ENCODE measurements at places on chromosomes 16 and 17.

DNA sequence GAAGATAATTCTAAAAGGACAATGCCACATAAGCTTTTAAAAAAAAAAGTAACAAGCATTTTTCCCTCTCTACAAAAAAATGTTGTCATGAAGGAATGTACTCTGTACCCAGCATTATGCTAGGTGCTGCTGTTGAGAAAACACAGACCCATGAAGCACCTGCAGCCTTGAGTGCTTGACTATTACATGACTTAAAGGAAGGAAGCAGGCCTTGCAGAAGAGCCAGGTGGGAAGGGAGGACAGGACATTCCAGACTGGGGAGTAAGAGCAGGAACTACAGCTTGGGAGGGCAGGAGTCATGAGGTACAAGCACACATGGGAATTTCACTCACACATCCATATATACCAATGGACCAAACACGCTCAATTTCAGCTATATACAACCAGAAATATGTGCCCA lies 3.8 kb downstream of the MYO1D start:
- DNase-seq: no peak

GRCh38 chr16:50195756-50196155 lies 42.6 kb downstream of the TENT4B start:
- DNase-seq: no peak

DNA sequence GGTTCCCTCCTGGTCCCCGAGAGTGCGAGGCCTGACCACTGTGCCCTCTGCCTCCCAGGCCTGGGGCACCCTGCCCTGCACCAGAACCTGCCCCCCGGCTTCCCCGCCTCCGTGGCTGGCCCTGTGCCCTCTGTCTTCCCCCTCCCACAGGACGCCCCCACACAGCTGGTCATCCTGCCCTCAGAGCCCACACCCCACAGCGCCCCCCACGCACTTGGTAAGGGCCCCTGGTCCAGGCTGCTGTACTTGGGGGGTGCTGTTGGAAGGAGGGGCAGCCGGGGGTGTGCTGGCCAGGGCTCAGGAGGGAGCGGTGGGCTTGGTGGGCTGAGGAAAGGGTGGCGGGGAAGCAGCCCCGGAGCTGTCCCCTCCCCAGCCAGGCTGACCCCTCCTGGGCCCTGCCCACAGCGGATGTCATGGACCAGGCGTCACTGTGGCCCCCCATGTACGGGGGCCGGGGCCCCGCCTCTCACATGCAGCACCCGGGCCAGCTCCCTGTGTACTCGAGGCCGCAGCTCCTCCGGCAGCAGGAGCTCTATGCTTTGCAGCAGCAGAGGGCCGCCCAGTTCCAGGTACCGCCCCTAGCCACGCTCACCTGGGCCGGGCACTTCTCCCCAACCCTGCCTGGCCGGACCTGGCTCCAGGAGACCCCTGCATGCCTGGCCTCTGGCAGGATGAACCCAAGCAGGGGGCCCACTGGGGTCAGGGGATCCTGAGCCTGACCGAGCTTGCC lies 49.5 kb downstream of the BAHCC1 start:
- DNase-seq: no peak

DNA sequence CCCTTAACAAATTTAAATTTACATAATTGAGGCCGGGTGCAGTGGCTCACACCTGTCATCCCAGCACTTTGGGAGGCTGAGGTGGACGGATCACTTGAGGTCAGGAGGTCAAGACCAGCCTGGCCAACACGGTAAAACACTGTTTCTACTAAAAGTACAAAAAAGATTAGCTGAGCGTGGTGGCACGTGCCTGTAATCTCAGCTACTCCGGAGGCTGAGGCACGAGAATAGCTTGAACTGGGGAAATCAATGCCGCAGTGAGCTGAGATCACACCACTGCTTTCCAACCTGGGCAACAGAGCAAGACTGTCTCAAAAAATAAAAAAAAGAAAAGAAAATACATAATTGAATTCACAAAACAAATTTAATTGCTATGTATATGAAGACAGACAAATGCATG lies 56.3 kb upstream of the KIFC3 start:
- DNase-seq: no peak

DNA sequence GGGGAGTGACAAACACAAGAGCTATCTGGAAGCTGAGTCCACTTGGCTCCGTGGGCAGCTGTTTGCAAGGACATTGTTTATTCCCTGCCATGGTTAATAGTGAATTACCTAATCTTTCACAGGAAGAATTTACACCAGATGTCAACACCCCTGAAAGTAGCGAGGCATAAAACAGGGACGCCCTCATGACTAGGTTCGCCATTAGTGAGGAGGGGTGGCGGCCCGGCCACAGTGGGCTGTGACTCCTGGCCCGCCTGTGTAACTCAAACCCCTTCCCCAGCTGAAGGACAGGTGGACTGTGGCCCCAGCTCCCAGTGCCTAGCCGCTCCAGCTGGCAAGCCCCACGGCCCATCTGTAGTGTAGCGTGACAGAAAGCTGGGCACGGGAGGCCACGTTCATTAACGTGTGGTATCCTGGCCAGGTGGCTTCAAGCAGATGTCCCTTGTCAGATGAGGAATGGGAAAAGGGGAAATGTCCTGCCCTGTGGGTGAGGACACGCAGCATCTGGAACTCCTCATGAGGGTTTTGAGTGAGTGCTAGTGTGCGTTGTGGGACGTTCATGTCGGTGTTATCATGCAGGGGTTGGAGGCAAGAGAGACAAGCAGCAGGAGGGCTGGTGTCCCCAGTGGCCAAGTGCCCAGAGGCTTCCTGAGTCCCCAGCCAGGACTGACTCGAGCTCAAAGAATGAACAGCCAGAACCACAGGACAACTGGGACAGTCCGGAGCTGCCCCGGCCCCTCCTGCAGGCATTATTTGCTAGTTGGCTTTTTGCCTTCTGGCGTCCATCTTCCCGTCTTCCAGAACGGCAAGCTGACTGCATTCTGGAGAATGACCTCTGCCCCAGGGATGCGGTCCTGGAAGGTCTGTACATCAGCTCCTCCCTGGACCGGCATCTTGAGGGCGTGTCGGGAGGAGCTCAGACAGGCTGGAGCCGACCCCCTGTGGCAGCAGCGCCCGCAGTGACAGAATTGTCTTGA lies 19.2 kb downstream of the KDM8 start:
- no peak for DNase-seq

GRCh38 chr17:53462393-53462811 lies 360.3 kb upstream of the KIF2B start:
- no peak for DNase-seq

GRCh38 chr17:8365143-8365542 lies 11.4 kb downstream of the KRABD2 start:
- no peak for DNase-seq

GRCh38 chr16:49809062-49809461 lies 46.9 kb downstream of the ZNF423 start:
- no peak for DNase-seq
